ENCODE measurements at places on chromosomes 11 and 22.

- no peak for DNase-seq
Measured at GRCh38 chr22:25566898-25567235, 2.4 kb downstream of the GRK3 start.

- no peak for DNase-seq
Measured at GRCh38 chr11:124801636-124802312, 1.6 kb upstream of the MSANTD2 start.

DNA sequence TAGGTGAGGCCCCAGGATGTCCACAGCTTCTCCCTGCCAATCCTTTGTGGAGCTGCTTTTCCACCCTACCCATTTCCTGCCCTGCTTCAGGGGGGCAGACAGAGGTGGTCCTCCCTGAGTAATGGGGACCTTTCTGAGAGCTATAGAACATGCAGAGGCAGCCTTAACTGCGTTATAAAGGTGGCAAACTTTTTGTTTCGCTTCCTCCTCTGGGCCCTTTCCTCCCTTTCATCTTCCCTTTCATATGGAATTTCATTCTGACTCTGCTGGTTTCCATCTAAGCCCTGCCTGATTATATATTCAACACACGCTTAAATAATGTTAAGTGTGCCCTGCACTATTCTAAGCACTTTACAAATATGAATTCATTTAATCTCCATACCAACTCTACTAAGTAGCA, 169.3 kb upstream of the E2F8 start:
- DNase-seq: no peak

GRCh38 chr11:78552881-78553280, 21.8 kb downstream of the NARS2 start:
- no peak for DNase-seq

DNA sequence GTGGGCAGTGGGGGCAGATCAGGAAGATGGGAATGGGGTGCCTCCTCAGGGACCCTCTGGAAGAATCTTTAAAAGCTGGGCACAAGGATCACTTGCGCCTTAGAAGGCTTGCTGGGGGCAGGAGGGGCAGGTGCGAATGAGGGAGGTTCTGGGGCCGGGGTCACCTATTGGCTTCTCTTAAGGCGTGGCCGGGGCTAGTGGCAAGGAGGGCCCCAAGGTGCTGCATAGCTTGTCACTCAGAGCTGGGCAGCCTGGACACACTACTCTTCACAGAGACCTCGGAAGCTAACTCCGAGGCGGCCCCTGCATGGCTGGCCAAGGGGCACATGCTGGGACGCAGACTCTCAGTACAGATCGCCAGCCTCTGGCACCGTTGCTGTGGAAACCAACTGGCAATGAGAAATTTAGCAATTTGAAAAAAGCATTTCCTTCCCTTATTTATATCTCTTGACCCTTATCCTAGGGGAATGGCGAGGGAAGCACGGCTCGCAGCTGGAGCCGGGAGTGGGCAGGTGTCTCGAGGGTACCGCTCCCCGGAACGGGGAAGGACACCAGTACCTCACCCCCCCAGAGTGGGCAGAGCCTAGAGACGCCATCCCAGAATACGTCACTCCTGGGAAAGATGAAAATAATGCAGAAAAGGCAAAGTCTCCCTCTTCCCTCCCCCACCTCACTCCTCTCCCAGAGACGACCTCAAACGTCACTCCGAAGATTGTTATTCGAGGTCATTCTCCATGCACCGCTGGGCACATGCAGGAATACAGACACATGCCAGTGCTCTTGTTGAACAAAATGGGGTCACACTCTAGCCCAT, 188.1 kb downstream of the CTTN start:
- no peak for DNase-seq

DNA sequence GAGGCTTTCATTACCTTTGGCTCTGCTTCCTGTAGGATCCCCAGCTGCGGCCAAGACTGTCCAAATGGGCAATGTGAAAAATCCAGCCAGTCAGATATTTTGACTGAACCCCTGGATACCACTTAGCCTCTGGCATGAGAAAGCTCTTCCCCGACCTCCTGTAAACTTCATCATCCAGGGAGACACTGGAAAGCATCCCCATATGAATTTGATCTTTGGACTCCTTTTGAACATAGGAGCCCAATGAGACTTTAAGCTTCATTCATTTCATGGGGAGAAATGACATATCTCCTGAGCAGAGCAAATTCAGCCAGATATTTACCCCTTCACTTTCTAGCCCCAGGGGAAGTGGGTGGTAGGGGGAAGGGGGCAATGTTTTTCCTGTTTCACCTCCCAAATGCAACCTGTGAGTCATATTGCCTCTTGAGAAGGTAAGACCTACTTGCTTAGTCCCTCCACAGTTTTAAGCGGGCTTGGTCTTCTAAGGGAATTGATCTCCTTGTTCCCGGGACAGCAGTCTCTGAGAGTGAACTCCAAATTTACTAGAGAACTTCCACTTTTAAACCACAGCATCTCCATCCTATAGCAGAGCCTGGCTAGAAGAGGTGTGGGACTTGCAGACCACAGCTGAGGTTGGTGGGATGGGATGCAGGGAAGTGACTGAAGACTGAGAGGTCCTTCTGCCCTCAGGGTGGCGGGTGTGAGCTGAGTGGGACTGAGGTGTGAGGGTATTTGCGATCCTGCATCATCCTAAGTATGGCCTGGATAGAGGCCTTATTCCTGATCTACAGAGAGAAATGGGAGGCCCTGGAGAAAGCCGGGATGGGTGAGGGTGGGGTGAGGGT, 20.3 kb upstream of the POU2AF1 start:
- DNase-seq: no peak
